ENCODE measurements at places on chromosomes 2 and 18.

DNA sequence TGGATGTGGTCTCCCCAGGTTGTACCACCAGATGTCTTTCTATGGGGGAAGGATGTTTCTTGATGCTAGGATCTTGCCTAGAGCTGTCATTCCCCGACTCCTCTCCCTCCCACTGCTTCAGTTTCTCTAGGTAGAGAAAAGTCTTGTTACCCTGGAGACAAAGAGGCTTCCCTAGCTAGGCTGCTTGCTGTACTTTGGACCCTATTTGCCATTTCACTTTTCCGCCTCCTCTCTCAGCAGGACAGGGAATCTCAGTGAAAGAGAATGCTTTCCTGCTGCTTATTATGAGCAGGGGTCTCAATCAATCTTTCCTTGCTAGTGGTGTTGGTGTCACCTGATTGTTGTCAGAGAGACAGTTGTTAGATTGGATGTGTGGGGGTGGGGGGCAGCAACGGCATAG, 818.8 kb upstream of the GYPC start:
- DNase-seq, result no peak

- DNase-seq, result no peak
These were observed 63.2 kb upstream of the TFCP2L1 start for GRCh38 chr2:121348128-121348740.

DNA sequence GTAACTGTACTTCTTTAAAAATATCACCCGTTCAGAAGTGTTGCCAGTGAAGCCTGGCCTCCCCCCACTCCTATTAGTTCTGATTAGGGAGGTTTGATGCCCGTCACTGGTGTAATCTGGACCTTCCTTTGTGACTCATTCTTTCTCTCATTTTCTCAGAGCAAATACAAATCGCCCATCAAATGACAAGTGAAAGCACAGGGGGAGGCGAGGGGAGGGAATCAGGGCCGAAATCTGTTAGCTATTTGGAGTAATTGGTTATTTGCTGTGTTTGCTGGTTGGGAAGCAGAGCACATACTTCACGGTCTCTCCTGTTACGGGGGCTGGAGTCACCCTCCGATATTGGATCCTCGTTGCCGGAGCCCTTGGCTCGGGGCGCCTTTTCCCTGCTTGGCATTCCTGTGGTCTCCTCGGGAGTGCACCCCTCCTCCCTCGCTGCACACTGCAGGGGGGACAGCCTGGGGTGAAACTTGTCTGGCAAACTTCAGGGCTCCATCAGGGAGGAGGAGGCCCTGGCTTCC, 178.1 kb downstream of the DYSF start:
- DNase-seq, result no peak

GRCh38 chr2:219369447-219369861, 18.3 kb downstream of the DNPEP start:
- DNase-seq, result no peak

DNA sequence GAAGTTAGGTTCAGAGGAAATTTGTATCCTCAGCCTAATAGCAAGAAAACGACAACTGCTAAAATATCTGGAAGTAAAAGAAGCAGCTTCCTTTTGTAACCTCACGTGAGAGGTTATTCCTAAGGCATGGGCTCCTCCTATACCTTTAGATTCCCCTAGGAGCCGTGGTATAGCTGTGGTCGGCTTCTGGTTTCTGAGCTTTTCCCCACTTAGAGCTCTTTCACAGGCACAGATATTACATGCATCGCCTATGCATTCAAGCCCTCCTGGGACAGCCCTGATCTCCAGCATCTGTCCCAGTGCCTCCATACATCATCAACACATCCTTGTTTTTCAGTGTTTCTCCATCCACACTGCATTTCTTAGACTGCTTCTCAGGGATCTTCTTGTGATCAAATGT, 289.0 kb downstream of the ALPK2 start:
- DNase-seq, result no peak

GRCh38 chr2:147659051-147659450, 185.8 kb upstream of the ACVR2A start:
- no peak for DNase-seq

Measured in G401 (cell line).